ENCODE measurements at places on chromosomes 4 and X.

DNA sequence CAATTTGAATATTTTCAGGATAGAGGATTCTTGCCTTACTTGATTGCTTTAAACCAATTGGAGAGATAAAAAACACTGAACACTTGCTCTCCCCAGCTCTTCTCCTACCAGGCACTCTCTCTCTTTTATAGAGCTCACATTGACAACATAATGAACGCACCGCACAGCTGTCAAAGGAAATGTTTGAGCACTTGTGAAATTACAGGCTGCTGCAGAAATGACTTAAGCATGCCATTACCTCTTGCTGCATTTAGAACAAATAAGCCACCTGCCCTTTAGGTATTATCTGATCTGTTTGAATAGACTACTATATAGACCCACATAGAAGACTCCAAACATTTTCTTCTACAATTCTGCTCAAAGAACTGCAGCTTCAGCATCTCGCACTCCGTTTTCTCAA lies 227.7 kb downstream of the C4orf33 start:
- DNase-seq, result no peak

DNA sequence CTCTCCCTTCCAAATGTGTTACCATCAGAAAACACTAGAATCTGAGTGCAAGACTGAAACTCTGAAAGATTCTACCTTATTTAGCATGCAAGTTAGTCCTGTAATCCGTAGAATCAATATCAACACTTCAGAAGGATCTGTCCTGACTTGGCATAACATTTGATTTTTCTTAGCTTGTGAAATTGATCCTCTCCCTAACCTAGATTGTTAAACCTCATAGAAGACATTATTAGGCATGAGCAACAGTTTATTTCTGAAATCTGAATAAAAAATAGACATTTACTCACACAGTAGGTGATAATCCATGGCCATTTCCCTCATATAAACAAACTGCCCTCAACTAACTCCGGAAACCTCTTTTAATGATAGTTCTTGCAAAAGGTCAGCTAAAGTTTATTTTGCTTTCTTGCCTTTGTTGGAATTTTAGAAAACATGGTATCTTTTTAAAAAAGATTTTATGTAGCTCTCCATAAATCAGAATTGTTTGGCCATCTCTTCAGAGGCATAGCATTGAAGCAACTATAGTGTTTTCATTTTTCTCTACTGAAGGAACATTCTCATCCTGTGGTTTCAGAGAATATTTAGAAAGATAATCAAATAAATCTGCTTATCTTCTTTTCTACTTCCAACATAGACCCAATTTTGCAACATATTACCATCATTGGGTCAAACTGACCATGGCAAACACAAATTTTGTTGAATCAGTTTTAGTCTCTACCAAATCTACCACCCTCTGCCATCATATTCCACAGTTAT lies 38.5 kb upstream of the PDLIM5 start:
- no peak for DNase-seq

DNA sequence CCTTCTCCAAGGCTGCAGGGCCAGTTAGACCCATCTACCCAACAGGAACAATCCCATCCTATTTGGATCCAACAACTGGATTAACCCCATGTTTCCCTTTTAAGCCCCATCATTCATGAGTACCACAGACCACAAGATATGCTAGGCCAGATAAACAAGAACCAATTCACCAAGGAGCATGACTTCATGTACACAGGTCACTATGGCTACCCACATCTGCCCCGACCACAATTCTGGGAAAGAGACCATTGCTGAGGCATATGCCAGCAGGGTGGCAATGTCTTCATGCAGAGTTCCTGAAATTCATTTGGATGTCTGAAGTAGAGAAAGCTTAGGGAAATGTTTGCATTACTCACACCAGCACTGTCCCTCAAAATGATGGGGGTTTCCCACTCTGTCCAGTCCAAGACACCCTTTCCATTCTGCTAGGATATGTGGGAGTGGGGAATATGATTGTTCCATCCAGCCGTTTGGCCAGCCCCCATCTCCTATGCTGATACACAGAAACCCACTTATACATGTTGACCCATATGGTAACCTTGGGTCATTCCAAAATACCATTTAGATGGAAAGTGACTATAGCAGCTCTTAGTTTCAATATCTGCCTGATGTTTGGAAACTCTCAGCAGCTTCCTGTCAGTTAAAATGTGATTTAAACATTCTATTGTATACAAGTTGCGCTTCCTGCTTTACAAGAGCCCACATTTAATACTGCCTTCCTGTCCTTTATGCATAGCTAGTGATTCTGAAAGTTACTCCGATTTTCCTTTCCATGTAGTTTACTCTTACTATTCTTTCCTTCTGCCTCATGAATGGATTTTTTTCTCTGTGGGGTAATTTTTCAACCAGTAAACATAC lies 129.0 kb downstream of the AMMECR1 start:
- DNase-seq, result no peak

DNA sequence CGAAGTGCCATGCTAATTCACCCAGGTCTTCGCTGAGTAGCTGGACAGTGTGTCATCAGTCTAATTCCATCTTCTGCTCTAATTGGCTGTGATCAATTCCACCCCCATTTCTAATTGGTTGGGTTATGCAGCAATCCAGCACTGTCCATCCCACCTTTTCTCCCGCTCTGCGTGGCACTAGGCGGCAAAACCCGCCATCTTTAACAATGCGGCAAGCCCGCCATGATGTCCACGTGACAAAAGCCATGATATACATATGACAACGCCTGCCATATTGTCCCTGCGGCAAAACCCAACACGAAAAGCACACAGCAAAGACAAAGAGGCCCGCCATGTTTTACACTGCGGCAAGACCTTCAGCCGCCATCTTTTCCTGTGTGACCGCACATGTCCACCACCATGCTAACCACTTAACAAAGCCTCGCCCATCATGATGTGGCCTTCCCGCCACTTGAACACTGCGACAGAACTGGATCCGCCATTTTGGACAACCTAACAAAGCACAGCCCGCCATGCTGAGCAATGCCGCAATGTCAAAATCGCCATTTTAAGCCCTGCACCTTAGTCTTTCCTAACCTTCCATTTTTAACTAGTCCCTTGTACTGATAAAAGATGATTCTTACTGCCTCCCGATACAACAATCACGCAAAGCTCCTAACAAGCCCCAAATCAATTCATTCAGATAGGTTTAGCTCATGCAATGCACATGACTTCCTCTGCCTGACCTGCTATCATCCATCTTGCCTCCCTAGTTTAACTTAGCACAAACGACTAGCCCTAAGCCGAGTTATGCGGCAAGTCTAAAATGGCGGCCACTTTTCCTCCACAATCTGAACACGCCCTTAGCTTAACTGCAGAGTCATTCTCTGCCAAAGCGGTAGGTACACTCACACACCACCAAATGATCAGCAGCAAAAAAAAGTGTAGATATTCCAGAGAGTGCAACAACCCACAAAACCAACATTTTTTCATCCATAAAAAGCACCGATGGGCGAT lies 288.3 kb downstream of the CHIC1 start:
- peak; percentile 61 for DNase-seq

DNA sequence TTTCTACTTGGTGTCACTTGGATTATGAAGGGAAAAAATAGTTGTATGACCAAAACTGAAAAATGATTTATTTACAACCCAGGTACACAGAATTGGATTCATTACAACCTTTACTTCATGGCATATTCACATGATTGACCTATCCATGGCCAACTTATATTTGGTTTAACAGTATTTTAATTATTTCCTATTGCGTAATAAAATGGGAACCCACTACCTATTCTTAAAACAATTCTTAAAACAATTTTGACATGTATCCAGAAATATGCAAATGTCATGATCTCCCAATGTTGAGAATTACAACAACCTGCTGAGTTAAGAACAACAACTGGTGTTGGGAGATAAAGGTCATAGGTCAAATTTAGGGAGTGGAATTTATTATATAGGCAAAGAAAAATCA lies 54.8 kb upstream of the DDX53 start:
- no peak for DNase-seq

DNA sequence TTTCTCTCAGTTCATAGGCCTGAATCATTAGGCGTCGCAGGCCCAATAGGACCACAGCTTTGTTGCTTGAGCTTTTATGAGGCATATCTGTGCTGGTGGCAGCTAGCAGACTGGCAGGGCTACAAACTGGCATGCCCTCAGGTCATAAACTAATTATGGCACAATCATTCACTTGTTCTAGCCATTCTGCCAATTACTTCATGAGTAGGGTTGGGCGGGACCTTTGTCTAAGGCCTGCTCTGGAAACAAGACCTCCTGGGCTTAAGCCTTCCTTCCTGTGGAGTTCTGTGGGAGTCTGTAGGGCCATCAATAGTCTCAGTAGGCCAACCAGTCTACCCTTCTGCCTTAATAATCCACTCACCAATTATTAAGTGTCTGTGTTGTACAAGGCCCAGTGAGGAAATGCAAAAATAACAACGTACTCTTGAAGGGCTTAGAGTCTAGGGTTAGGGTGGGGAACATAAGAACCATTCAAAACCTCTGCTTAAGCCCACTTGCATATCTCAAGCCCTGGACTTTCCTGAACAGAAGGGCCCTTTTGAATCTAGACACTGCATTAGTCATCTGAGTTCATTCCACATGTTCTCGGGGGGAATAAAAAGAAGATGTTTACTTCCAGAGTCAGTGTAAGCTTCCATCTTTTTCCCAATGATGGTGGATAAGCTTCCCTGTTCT lies 44.5 kb downstream of the SHROOM4 start:
- no peak for DNase-seq

DNA sequence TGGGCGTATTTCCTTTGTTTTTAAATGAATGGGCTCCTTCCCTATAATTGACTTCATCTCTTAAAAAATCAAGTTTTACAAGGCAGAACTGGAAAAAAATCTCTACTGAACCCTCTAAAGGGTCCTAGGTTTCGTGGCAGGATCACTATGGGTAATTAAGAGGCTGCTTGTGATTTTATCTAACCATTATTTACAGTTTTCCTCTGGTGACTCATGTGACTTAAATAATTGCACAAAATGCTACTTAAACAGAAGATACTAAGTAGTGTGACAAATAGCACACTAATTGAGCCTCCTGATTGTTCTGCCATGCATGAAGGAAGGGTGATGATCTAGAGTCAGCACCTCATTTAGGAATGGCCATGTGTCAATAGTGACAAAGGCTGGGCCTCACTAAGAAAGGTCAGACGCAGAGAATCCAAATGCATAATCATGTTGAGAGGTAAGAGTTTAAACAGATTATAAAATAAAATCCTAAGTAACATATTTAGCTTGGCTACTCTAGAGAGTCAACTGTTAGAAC lies 35.5 kb downstream of the OFD1 start:
- no peak for DNase-seq

- no peak for DNase-seq
Measured at GRCh38 chr4:27574743-27575142, 714.1 kb downstream of the STIM2 start.

DNA sequence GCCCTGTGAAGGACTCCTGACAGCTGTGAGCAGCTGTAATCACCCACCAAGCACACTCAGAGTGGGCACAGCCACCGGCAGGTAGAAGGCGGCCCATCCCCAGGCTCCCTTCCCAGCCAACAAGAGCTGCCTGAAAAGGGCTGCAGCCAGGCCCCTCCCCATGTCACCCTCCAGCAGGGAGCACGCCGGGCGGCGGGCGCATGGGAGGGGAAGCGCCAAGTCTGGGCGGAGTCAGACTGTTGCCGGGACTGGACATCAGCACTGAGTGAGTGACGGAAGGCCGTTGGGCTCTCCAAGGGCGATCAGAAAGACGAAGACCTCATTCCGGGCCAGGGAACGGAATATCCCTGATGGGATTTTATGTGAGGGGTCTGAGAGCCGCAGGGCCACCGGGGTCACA lies 82.1 kb downstream of the PPP2R2C start:
- DNase-seq, result no peak

DNA sequence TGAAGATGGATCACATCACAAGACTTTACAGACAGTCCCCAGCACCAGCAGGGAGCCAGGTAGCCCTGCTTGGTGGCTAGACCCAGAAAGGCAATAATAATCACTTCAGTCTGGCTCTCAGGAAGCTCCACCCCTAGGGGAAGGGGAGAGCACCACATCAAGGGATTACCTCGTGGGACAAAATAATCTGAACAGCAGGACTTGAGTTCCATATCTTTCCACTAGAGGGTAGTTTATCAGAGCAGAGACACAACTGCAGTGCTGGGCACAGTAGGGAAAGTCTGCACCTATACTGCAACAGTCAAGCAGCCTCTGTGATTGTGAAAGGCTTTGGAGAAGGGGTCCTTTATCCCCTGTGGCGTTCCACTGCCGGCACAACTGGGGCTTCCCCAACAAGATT lies 547.0 kb upstream of the POU3F4 start:
- no peak for DNase-seq

GRCh38 chrX:5681159-5681558 lies 547.5 kb downstream of the NLGN4X start:
- no peak for DNase-seq

- no peak for DNase-seq
Measured at GRCh38 chr4:146288193-146288592, 73.9 kb downstream of the REELD1 start.

- no peak for DNase-seq
Measured at GRCh38 chr4:35695421-35695820, 548.9 kb downstream of the ARAP2 start.

DNA sequence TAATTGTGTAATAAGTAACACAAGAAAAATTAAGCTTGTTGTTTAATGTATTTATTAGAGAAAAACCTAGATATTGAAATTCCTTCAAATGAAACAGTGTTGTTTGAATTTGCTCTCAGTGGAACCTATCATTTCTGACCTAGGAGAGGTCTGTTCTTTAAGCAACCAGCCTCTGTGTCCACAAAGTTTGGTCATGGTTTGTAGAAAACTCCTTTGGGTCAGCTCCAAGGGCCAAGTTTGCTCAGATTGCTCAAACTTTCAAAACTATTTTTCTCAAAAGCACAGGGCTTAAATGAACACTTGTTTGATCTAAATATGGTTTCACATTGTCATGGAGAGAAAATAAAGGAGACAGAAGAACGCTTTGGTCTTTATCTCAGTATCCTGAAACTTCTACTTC lies 29.6 kb upstream of the RPL34 start:
- no peak for DNase-seq

DNA sequence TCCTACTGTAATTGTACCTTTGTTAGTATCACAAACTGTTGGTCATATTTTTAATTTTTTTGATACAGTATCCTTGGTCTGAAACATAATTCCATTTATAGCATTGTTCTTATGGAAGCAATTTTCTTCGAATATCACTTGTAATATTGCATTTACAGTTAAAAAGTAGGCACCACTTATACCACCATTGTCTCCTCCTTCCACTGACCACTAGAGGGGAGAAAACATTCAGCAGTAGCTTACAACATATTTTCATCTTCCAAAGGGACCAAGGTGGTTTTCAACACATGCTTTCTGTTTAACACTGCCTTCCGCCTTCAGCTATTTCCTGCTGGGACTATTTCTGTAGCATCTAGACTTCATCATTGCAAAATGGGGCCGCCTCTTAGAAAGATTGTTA lies 146.2 kb downstream of the COL4A6 start:
- DNase-seq, result no peak

- DNase-seq, result peak; percentile 33
Measured at GRCh38 chrX:16870862-16871815, 977 bp upstream of the RBBP7 start.

DNA sequence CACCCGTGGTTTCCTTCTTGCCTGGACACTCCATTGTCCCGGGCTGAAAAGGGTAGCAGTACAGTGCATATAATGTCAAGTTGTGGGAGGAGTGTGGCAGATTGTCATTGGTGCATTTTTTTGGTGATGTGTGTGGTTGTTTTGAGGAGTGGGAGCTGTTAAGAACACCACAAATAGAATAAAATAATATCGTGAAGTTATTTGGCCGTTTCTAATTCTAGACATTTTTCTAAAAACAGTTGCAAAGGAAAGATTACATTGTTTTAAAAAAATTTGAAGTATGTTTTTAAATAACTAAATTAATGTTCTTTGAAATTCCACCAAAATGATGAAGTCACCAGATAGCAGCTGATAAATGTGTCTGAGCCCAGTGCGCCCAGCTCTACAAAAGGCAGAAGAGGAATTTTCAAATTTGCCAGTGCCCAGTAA lies 1.3 kb downstream of the PKD2 start:
- DNase-seq, result no peak
